ENCODE measurements at places on chromosomes 5 and 9.
A peak's percentile ranks its signal among the peaks of the same experiment; 100 is the strongest.

GRCh38 chr5:176880366-176881020 lies 18.7 kb downstream of the HK3 start:
- no peak for DNase-seq

DNA sequence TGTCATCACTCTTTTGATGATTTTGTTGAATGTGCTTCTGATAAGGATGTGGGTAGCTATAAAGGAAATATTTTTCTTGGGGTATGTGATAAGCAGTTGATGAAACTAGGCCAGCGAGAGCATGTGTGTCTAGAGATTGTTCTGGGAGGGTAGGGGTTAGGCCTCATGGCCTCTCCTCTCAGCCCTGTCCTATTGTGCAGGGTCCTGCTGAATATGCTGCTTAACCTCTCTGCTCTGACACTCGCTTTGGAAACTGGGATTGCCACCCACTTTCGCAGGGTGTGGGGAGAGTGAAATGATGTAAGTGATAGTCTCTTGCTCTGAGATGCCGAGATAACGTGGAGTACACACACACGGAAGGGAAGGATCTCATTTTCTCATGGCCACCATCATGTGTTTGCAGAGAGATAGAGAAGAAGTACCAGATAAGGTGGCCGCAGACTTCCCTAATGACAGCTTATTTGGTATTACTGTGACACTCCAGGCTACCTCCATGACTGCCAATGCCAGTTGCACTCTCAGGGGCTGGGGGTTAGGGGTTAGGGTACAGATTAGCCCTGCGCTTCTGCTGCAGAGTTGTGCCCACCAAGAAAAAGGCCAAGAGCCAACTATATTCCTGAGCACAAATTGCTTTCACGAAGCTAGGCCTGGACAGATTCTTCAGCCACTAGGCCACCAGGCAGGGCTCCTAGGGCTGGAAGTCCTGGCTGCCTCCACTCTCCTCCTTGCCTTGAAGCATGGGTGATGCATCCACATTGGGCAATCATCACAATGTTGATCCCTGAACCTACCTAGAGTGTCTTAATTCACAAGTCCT lies 25.2 kb upstream of the TNFAIP8 start:
- DNase-seq, result no peak

GRCh38 chr9:132238992-132239391 lies 77.1 kb downstream of the NTNG2 start:
- DNase-seq, result no peak

- DNase-seq, result no peak
These were observed 463.1 kb downstream of the NR2F1-AS1 start for GRCh38 chr5:93117751-93118531.

DNA sequence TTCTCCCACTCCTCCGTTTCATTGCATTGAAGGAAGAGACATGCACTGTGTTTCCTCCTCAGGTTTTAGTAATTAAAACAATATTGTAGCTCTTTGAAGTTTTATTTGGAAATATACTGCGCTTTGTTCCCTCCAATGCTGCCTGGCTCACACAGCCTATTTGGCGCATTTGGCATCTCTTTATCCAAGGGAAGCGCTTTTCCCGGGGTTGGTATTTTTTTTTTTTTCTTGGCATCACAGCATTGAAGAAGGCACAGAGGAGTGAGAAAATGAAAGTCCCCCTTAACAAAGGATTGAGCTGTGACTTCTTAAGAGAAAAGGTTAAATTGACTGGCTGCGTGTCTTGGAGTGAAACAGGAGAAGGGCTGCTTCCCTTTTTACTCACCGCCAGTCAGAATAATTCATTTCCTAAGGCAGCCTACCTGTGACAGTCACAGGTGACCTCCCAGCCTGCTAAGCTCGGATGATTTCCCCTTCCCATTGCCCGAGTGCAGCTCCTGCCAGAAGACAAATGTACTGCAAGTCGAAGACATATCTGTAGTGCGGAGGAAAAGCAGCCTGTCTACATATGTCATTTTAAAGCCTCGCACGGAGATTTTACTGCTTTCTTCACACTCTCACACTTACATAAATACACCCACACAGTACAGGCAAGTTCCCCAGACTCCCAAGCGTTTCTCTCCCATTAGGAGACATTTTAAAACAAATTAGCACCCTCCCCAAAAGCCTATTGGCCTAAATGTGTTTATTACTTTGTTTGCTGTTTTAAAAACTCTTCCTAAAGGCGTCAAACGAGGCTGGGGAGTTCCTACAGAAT lies 665.5 kb upstream of the ZNF608 start:
- no peak for DNase-seq

DNA sequence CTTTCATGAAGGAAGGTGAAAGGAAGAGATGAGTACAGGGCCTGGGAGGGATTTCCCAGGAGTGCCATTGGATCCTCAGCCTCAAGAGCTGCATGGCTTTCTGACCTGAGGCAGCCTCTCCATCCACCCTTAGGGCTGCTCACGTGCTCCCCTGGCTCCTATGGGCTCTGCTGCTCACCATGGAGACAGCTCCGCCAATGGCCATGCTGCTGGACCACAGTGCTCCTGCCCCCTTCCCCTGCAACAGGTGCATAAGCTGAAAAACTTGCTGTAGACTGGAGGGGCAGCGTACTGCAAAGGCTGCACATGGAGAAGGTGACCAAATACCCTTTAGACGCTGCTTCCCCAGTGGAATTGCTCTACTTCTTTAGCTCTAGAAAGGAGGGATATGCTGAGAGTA lies 112.7 kb upstream of the PANK3 start:
- no peak for DNase-seq

- no peak for DNase-seq
These were observed 202.2 kb downstream of the GABBR2 start for GRCh38 chr9:98506422-98507054.

GRCh38 chr5:147731431-147732290 lies 50.9 kb downstream of the JAKMIP2 start:
- no peak for DNase-seq

GRCh38 chr5:91586232-91586631 lies 203.1 kb upstream of the ARRDC3 start:
- no peak for DNase-seq

GRCh38 chr5:168720575-168720974 lies 141.4 kb upstream of the PANK3 start:
- DNase-seq, result no peak

DNA sequence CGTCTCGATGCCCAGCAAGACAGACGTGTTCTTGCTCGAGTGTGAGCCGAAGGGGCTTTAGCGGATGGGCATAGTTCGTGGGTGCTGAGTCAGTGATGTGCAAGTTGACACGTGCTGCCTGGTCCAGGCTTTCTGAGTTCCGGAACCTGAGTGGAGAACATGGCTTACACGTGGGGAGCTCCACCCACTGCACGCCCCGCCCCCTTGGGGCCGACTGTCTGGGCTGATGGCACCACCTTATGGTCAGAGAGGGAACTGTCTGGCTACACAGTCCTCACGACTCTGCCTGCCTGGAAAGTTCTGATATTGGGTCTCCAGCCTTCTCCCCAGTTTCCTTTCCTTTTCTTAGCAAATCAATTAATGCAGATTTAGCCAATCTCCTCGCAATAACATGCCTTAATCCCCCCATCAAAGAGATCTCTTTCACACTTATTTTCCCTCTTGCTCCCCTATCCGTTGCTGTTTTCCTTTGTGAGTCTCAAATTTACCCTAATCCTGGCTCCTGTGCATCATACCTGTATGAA lies 3.8 kb upstream of the STC2 start:
- peak; percentile 84 for DNase-seq

- no peak for DNase-seq
These were observed 18.9 kb upstream of the VLDLR start for GRCh38 chr9:2602704-2603116.

- DNase-seq, result no peak
These were observed 32.8 kb downstream of the TUT7 start for GRCh38 chr9:86321373-86321772.

DNA sequence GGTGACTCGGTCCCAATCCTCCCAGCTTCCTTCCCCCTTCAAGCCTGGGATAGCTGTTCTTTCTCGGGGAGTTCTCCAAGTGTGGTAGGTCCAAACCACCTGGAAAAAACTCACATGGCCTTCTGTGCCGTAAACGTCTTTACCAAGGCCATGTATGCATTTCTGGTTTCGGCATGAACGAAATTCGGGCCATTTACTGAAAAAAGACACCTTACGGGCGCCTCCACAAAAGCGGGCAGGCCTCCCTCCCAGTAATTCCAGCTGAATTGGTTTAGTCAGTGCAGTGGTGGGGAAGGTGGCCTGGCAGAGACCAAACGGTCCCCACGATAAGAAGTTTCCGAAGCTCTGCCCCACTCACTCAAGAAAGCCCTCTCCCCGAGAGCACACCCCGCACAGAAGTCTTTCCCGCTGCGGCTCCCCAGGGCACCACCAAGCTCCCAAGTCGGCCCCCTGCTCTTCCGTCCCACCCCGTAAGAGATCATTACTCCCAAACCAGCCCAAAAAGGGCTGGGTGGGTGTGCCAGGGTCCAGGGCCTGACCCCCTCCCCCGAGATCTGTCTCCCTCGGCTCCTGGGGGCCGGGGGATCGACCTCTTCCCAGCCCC lies 86.3 kb upstream of the MELK start:
- peak; percentile 46 for DNase-seq

- DNase-seq, result no peak
These were observed 58.2 kb downstream of the F2RL2 start for GRCh38 chr5:76565009-76565408.

GRCh38 chr9:124602204-124602603 lies 95.0 kb upstream of the NR5A1 start:
- no peak for DNase-seq

- no peak for DNase-seq
These were observed 127.5 kb downstream of the SUSD1 start for GRCh38 chr9:112047538-112048066.

GRCh38 chr5:68770551-68770950 lies 323.3 kb upstream of the SLC30A5 start:
- no peak for DNase-seq

DNA sequence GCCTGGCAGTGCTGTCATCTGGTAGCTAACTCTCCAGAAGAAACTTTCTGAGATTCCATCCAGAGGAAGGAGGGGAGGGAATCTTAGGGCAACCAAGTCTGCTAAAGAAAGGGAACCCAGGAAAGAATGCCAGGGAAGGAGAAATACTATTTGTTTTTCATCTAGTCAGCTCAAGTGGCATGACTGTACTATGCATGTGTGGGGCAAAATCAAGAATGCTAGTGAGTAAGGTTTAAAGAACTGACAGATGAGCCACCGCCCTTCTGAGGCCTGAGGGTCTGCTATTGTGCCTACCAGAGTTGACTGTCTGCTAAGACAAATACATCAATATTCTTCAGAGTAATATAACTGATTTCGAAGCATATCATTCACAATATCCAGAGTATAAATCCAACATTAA lies 204.2 kb downstream of the SLC12A2 start:
- no peak for DNase-seq

- no peak for DNase-seq
These were observed 206.1 kb upstream of the ZNF608 start for GRCh38 chr5:124952566-124952965.

GRCh38 chr9:104091708-104092107 lies 2.4 kb upstream of the SMC2 start:
- DNase-seq, result no peak

GRCh38 chr5:13478831-13479465 lies 465.5 kb downstream of the DNAH5 start:
- DNase-seq, result peak; percentile 47

DNA sequence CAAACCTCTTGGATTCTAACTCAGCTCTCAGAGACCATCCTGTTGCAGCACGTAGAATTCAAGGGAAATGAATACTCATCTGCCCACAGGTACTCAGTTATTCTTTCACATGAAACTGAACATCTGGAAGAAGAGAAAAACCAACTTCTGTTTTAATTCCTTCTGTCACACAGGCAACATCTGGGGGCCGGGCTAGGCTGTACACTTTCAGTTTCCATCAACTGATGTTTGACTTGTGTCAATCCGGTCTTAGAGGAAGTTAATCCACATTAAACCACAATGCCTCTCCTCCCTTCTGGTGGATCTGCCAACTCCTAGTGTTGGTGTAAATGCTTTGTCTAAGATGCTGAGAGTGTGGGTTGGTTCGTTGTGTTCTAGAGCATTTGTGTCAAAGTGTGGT lies 17.6 kb downstream of the DMRT3 start:
- no peak for DNase-seq

DNA sequence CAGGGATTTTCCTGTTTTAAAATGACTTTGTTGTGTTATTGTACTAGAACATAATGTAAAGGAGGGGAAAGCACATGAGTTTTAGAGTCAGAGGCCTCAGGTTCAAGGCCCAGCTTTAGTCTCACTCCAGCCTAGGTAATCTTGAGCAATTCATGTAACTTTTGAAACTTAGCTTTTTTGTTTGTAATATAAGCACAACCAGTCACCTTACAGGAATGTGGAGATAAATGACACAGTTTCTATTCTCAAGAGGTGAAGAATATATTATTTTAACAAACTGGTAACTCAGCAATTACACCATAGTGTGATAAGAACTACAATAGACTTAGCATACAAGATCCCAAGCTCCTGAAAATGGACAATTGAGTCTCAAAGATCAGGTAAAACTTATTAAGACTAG lies 51.2 kb downstream of the ADAMTS19 start:
- no peak for DNase-seq

DNA sequence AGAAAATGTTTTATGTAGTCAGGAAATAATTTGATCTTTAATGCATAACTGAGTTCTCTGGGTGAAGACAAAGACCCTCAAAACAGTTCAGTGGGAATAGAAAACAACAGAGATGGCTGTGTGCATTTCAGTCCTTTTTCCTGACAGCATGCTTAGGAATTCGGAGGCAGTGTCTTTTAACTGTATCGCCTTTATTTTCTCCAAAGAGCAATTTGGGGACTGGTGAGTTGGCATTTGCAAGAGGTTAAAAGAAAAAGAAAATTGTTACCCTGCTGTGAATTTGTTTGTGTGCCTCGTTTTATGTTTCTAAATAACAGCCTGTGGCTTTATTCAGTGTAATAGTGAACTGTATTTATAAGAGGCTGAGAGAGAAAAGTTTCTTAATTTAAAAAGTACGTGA lies 227.8 kb upstream of the DMAC1 start:
- DNase-seq, result no peak

DNA sequence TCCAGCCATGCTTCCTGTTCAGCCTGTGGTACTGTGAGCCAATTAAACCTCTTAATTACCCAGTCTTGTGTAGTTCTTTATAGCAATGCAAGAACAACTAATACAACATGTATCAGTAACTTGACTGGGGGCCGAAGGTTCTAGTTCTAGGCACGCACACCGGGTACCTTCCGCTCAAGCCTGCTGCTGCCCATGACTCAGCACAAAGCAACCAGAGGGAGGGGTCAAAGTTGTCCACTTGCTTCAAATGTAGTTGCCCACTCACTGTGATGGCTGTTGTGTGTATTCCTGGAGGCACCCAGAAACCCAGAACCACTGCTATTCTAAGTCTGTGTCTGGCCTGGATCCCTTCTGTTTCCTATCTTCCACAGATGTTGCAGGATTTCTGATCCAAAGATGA lies 222.6 kb downstream of the FRMD3 start:
- DNase-seq, result no peak

DNA sequence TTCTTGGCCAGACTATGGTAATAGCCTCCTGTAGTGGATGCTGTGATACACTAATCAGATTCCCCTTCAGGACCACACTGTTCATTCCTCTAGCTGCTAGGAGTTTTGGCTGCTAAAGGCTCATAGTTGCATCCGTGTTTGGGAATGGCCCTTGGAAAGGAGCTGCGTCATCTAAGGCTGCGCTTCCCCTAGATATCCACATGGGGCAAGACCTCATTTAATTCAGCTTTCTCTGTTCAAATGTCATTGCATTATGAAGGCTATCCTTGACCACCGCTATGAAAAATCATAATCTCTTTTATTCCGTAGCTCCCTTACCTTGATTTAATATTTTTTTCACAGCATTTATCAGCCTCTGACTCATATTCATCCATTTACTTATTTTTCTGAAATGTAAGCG lies 258.3 kb upstream of the NR4A3 start:
- DNase-seq, result no peak

GRCh38 chr5:159198063-159199036 lies 11.0 kb downstream of the RNF145 start:
- DNase-seq, result no peak

All from left lobe of liver (tissue), 2 donors.